Left cardiac atrium (tissue), 4 donors: ENCODE measurements at places on chromosomes 13 and 19.

DNA sequence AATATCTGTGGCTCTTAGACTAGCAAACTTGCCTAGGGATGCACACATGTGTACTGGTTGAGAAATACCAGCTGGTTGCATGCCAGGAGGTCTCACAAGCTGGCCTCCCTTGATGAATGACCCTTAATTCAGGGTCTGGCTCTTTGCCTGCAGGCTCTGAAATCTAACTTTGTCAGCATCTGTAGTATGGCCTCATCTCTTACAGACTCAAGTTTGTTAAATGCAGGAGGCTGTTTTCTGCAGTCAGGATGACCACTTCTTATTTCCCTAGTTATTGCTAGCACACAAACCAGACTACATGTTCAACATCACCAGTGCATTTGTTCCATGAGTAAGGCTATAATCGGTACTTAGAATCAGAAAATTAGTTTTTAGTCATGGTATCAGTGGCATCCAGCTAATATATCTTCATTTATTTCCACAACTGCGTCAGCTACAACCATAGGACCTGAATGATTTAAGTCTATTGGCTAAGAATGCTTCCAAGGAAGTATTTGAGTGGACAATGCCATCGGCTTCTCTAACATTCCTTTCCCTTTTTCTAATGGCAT lies 23.3 kb upstream of the POSTN start:
- no peak for DNase-seq

- DNase-seq = peak; percentile 87
Measured at GRCh38 chr19:18932216-18932841, 8.7 kb downstream of the HOMER3 start.

GRCh38 chr13:75635101-75635827 lies 866 bp upstream of the LMO7 start:
- DNase-seq = no peak

DNA sequence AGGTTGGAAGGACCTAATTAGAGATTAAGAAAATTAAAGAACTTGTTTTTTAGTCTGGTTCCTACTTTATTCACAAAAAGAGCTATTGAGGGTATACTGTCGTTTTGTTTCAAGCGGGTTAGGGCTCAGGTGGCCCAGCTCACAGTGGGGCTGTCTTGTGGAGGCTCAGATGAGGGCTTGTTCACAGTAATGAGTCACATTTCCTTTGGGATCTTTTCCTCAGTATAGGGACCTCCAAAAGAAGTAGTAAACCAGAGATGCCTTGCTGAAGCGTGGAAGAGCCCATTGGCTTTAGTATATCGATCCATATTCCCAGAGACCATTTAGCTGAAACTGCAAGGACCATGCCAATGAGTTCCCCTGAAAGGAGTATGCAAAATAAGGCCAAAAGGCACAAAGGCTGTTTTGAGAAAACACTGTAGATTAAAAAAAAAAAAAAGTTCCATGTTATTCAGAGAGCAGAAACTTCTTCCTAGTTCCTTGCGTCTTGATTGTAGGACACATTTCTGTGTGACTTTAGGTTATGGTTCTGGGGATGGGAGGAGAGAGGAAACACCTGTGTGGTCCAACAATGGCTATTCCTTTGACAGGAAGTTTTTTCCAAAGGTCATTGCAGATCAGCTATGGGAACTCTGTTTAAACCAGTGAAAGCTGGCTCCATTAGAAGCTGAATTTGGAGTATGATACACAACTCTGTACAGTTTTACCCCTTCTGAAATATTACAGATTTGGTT lies 32.8 kb upstream of the GPI start:
- no peak for DNase-seq

GRCh38 chr19:4090356-4091220 lies 23.9 kb upstream of the ZBTB7A start:
- DNase-seq = no peak
